ENCODE measurements at places on chromosomes 1 and 21.
A peak's percentile ranks its signal among the peaks of the same experiment; 100 is the strongest.

DNA sequence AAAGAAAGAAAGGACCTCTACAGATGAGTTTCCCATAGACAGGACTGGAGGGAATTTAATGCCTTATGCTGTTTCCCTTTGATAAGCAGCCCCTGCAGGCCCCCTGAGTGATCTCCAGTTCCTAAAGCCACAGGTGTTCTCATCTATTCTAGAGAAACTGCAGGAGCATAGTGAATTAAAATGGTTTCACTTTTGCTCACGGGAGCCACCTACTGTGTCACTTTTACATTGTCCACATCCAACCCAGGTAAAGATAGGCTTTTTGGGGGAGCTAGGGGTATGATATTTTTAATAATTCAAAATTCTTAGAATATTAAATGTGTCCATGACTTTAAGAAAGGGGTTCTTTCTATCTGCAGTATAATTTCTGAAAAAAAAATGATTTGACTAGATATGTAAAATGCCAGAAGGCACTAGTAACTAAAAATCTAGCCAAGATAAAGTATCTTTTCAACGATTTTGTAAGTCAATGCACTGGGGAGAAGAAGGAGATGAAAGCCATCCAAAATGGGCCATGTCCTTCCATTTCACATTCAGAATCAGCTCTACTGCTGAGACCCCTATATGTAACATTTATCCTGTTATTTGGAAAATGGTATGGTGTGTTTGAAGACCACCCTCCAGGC lies 267.3 kb upstream of the DUSP10 start:
- DNase-seq, result peak; percentile 11

- no peak for DNase-seq
These were observed 11.9 kb downstream of the TRIM11 start for GRCh38 chr1:228394571-228395394.

- no peak for DNase-seq
These were observed 39.8 kb upstream of the CLIC4 start for GRCh38 chr1:24705260-24706073.

DNA sequence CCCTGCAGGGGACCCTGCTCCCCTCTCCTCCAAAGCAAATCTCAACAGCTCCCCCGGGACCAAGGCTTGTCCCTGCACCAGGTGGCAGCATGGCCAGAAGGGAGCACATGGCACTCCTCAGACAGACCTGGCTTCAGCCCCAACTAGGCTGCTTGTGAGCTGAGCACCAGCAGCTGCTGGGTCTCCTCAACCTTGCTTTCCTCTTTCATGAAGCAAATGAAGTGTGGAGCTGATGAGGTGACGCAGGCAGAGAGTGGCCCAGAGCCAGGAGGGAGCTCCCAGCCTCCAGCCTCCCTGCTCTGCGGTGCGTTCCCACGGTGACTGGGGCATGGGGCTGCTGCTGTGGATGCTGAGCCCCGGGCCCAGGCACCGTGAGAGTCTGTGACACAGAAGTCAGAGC lies 34.0 kb downstream of the MEGF6 start:
- DNase-seq, result no peak

DNA sequence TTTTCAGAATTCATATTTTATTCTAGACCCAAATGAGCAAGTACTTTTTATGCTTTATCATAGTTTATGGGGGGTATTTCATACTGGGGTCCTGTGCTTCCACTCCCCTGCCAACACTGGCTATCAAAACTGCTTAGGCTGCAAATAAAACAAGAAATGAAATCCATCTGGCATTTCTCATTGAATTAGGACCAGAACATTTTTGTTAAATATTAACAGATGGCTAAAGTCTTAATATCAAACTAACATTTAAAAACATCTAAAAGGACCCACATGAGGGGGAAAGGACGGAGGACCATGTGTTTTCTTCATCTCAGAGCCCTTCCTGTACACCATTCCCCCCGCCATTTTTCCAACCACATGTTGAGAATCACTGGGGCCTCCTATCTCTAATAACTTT lies 167.5 kb upstream of the C1orf105 start:
- no peak for DNase-seq

GRCh38 chr1:9238134-9238533 lies 3.6 kb downstream of the H6PD start:
- no peak for DNase-seq

DNA sequence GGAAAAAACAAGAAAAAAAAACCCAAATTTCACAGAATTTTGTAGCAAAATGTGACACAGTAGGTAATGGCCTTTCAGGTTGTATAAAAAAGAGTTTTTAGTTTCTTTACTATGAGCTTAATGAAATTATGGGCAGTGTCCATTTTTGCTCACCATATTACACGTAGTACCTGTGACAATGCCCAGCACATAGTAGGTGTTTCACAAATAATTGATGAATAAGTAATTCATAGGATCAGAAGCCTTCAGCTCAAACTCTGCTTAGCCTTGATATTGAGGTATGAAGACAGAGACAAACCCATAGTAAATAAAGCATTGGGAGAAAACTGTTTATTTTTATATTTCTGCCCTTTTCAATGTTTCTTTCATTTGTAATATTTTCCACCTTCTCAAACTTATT lies 97.2 kb downstream of the LHX9 start:
- DNase-seq, result no peak

DNA sequence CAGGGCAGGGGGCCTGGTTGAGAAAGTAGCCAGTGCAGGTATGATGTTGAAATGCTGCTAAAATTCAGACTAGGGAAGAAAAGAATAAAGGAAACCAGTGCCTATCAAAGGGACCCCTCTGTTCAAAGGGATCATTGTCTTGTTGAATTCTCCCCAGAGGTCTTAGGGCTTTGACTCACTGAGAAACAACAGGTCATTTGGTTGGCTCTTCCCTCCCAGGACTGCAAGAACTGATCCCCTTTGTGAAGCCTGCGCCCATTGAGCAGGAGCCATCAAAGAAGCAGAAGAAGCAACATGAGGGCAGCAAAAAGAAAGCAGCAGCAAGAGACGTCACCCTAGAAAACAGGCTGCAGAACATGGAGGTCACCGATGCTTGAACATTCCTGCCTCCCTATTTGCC lies 11.8 kb upstream of the CELSR2 start:
- DNase-seq, result no peak

GRCh38 chr1:115867216-115867615 lies 26.3 kb upstream of the NHLH2 start:
- no peak for DNase-seq

DNA sequence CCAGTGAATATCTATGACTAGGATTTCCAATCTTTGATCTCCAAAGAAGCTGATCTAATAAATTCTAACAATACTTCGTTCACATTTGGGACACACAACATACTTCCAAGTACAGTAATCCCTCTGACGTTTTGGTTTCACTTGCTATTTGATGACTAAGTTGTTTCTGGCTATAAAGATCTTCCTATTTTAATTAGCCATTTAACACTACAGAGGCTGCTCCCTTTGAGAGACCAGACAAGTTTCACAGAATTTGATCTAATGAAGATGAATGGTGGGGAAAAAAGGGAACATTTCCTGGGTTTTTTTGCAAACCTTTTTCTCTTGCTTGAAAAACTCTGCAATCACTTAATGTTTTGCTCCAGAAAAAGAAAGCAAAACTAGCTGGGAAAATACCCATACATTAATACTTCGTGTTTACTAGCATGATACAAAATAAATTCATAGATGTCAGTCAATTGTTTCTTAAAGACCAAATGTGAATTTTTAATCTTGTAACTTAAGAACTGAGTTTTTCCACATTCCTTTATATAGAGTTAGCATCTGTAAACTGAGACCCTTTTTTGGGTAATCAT lies 28.0 kb upstream of the GLIS1 start:
- DNase-seq, result no peak

GRCh38 chr1:29362764-29363163 lies 126.4 kb downstream of the PTPRU start:
- no peak for DNase-seq

DNA sequence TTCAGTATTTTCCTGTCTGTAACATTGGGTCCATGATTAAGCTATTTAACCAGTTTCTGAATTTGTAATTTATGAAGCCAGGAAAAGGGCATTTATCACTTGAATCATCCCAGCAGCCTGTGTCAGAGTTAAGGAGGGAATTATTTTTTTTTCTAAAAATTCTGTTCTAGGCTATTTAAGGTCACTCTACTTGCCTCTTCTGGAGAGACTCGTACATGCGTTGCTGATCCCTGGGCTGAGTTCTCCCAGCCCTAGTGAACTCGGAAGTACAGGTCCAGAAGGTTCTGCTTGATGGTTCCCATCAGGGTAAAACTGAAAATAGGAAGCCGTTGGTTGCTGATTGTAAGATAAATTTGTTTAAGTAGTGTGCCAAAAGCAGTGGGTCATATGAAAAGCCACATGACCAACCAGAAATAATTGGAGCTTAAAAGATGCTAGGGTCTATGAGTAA lies 90.7 kb downstream of the GPR88 start:
- DNase-seq, result no peak

GRCh38 chr21:34166468-34166867 lies 93.1 kb downstream of the MRPS6 start:
- no peak for DNase-seq

DNA sequence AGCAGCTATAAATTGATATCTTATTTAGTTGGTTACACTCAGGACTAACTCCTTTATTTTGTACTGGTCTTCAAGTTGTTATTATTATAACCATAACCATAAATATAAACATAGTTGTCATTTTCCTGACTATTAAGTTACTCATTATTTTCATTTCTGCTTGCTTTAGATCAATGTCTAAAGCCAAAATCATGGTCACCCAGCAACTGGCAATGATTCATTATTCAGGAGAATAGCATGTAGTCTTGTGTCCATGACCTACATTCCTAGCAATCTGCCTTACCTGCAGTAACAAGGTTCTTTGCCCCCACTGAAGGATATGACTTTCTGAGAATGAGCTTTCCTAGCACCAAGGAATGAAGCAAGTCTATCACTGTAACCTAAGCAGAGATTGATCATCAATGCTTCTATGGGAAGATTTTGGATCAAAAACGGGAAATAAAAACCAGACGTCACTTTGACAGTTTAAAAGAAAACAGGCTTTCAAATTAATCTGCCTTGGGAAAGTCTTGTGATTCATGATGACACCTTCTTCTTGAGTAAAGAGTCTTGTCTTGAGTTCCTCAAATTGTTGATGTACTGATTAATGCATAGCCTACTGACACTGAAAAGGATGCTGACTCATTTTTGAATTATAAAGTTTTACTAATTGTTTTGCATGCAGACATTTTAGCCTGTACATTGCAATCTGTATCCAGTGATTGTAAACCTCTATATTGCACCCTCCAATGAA lies 203.3 kb upstream of the IVNS1ABP start:
- no peak for DNase-seq

DNA sequence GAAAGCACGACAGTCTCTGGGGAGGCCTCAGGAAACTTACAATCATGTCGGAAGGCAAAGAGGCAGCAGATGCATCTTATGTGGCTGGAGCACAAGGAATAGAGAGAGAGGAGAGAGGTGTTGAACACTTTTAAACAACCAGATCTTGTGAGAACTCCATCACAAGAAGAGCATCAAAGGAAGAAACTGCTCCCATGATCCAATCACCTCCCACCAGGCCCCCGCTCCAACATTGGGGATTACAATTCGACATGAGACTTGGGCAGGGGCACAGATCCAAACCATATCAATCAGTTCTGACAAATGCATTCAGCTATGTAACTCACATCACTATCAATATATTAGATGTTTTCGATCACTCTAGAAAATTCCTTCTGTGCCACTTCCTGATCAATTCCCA lies 37.6 kb downstream of the ETS2 start:
- DNase-seq, result no peak

DNA sequence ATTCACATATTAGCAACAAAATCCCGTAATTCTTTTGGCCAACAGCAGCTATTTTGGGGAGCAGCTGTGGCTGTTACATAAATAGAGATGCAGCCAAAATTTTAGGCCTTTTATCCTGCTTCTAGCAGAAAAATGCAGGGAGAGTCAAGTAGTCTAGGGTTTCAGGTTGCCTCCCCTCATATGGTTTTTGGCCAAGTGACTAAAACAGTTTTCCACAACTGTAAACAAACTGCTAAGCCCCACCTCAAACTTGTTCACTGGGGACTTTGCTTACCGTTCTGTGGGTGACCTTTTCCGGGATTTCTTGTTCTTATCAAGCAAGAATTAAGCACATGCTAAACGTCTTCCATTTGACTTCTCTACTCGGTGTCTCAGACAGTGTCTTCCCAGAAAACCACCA lies 133.4 kb downstream of the EDEM3 start:
- no peak for DNase-seq

DNA sequence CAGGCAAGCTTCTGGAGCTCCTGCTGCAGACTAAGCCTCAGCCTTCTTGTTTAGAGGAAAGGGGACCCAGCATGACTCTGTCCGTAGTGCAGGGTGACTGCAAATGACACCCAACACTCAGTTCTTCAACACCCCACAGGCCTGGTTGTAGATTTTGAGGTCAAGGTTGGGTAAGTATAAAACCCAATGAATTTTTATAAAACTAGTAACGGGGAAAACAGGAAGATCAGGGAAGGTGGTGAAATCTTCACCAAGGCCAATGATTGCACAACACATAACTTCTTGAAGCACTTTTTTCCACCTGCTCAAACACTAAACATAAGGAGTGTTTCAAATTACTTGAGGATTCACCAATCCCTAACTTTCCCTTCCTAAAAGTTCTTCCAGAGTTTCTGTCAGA lies 89.4 kb upstream of the JAK1 start:
- no peak for DNase-seq

DNA sequence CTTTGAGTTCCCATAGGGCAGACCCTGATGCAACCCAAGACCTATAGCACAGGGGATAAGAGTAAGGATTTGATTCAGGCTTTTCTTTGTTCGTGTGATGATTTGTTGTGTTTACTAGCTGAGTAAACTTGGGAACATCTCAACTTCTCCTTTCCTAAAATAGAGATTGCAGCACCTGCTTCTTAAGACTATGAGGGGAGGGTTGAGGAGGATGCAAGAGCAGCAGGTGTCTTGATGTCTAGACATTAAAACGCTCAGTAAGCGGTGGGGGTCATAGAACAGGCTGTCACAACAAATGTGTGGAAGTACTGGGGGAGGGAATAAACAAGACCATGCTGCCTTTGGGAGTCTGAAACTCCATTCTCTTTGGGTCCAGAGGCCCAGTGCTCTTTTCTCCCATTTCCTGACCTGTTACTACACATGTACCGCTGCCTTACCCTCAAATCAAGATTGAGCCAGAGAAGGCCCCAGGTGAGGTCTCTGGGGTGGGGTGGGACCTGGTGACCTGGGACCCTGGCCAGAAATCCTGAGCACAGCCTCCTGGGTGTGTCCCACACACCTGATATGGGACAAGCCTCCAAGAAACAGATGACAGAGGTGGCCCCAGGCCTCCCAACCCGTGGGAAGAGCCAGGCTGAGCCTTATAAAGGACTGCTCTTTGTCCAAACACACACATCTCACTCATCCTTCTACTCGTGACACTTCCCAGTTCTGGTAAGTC lies at the start of gene S100A7A:
Gene S100A7A, plus strand, starts transcription at position 671 of the 721 bp plus-strand sequence. CDS start 1,563 bp downstream, outside the sequence.
- DNase-seq, result no peak

Data from activated T-cell treated with anti-CD3 and anti-CD28 coated beads for 24 hours (primary cell).